Stomach (tissue), 19 donors: ENCODE measurements at places on chromosomes 11 and 22. TPM values are rescaled to one million over a fixed set of nuclear protein-coding genes. Genes with fewer than 3 reads are reported as not detected.
A peak's percentile ranks its signal among the peaks of the same experiment; 100 is the strongest.

DNA sequence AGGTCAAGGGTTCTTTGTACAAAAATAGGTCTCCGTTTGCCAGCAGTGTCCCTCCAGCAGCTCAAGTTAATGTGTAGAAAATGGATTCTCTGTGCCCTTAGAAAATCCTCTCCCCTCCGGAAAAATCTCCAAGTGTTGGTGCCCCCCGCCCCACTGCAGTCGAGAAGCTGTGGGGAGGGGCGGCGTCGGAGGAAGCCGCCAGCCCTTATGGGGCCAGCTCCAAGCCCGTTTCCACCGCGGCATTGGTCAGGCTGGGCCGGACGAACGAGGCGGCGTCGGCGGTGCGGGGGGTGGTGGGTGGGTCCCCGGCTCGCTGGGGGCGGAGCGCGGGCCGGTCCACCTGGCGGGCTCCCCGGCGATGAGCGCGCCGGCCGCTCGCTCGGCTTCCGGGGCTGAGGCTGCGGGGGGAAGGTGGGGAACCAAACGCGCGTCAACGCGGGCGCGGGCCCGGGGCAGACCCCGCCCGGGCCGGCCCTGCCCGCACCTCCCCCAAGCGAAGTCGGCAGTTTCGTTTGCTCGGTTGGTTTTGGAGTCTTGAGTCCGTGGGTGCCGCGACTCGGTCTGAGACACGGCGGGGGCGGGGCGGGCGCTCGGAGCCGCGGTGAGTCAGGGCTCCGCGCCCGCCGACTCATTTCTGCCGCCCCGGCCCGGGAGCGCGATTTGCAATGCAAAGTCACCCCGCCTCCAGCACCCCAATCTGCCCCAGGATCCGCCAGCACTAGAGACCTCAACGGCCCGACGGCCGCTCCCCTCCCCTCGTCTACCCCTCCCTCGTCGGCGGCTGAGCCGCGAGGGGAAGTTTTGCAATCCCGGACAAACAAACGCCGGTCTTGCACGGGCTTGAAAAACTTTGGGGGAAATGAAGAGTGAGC is 1.4 kb downstream of the ASCL2 start:
- peaks cover 44% of the 10 kb centered on the region for H3K4me1 ChIP-seq
- no peaks in the 10 kb centered on the region for H3K36me3 ChIP-seq
- peak overlapping the region; percentile 56 for H3K4me3 ChIP-seq
- DNase-seq, result peak; percentile 65

DNA sequence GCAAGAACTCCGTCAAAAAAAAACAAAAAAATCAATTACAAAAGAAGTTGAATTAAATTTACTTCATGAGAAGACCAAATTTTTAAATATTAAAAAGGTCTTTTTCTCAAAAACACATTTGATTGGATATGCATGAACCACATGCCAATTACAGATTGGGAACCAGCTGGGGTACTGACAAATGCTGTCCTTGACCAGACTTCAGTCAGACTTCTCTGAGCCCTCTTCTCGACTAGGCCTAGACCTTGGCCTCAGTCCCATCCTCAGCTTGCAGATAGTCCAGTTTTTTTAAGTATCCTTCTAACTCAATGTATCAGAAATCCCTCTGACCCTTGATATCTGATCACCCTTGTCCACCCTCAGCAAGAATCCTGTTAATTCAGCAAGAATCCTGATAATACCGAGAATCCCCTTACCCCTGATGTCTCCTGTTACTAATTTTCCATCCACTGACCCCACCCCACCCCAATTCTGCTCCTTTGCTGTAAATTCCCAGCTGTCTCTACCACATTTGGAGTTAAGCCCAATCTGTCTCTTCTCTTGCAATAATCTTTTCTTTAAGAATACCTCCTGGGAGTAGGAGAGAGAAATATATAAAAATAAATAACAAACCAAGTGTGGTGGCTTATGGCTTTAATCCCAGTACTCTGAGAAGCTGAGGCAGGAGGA is 30.9 kb downstream of the OR4D9 start:
- no peak for DNase-seq
- H3K27me3 ChIP-seq, result no peaks in the 10 kb centered on the region
- H3K4me3 ChIP-seq, result no peak overlapping the region
- H3K4me1 ChIP-seq, result peaks cover 6% of the 10 kb centered on the region

The OR5A1 gene
- not detected for total RNA-seq

- H3K27ac ChIP-seq, result no peak overlapping the region
- H3K36me3 ChIP-seq, result no peaks in the 10 kb centered on the region
- no peak overlapping the region for H3K4me3 ChIP-seq
- DNase-seq, result peak; percentile 28
- peaks cover 22% of the 10 kb centered on the region for H3K4me1 ChIP-seq
- no peaks in the 10 kb centered on the region for H3K27me3 ChIP-seq
Observed at GRCh38 chr11:78290293-78291176, 101.8 kb downstream of the USP35 start.

The ARRB1 gene
- total RNA-seq, result 52.5 TPM

DNA sequence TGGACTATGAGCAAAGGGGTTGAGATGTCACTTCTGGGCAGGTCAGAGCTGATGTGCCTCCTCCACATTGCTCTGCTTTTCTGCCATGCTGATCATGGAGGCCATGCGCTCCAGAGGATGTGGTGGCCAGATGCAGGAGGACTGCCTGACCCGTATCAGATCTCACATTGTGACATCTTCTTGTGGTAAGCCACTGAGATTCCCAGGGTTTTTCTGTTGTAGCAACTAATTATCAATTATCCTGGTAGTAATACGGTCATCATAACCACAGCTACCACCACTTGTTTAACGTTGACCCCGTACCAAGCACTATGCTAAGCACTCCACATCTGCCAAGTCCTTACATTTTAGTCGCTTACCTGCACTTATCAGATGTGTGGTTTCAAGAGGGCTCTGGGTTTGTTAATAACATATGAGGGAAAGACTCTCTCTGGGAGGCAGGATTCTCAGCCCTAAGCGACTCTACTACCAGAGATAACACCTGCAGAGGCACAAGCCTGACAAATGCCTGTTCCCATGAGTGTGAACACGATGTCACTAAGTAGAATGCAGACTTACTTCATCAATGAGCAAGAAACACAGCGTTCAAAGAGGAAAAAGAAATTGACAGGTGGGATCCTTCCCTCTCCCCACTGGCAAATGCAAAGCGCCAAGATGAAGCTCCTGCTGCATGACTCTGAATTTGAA is 63.6 kb upstream of the TIMP3 start:
- no peak overlapping the region for H3K4me3 ChIP-seq
- no peak for DNase-seq
- no peak overlapping the region for H3K27ac ChIP-seq
- no peaks in the 10 kb centered on the region for H3K27me3 ChIP-seq
- no peaks in the 10 kb centered on the region for H3K4me1 ChIP-seq

- H3K4me3 ChIP-seq, result no peak overlapping the region
- no peak for DNase-seq
- H3K27me3 ChIP-seq, result no peaks in the 10 kb centered on the region
- no peaks in the 10 kb centered on the region for H3K4me1 ChIP-seq
- H3K27ac ChIP-seq, result no peak overlapping the region
Observed at GRCh38 chr11:70153133-70153727, 49.9 kb upstream of the FADD start.

GRCh38 chr11:45732343-45732742 is 66.9 kb upstream of the CHST1 start:
- H3K4me1 ChIP-seq, result no peaks in the 10 kb centered on the region
- H3K27me3 ChIP-seq, result no peaks in the 10 kb centered on the region
- DNase-seq, result no peak

DNA sequence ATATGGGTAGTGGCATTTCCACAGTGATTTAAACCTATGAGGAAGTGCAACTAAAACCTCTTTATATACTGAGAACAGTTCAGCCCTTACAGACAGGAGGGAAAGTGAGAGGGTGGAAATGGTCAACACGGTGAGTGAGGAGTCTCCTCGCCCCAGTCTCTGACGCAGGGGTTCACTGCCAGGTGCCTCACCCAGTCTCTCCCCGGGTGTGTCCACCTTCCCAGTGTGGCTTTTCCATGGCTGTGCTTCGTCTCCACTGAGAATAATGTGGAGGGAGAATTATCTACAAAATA is 116.6 kb upstream of the TOP3B start:
- no peak overlapping the region for H3K27ac ChIP-seq
- no peak overlapping the region for H3K4me3 ChIP-seq
- H3K4me1 ChIP-seq, result no peaks in the 10 kb centered on the region
- H3K27me3 ChIP-seq, result no peaks in the 10 kb centered on the region
- DNase-seq, result no peak

GRCh38 chr11:76701294-76702040 is 30.9 kb upstream of the LRRC32 start:
- no peaks in the 10 kb centered on the region for H3K27me3 ChIP-seq
- no peaks in the 10 kb centered on the region for H3K4me1 ChIP-seq
- no peaks in the 10 kb centered on the region for H3K36me3 ChIP-seq
- H3K27ac ChIP-seq, result no peak overlapping the region

The P4HA3 gene
- total RNA-seq, result 0.87 TPM

The ZBED4 gene
- total RNA-seq, result 21.6 TPM

- no peak overlapping the region for H3K4me3 ChIP-seq
- H3K27me3 ChIP-seq, result no peaks in the 10 kb centered on the region
- H3K36me3 ChIP-seq, result no peaks in the 10 kb centered on the region
Observed at GRCh38 chr22:26891429-26891828, 234.0 kb downstream of the MIAT start.

DNA sequence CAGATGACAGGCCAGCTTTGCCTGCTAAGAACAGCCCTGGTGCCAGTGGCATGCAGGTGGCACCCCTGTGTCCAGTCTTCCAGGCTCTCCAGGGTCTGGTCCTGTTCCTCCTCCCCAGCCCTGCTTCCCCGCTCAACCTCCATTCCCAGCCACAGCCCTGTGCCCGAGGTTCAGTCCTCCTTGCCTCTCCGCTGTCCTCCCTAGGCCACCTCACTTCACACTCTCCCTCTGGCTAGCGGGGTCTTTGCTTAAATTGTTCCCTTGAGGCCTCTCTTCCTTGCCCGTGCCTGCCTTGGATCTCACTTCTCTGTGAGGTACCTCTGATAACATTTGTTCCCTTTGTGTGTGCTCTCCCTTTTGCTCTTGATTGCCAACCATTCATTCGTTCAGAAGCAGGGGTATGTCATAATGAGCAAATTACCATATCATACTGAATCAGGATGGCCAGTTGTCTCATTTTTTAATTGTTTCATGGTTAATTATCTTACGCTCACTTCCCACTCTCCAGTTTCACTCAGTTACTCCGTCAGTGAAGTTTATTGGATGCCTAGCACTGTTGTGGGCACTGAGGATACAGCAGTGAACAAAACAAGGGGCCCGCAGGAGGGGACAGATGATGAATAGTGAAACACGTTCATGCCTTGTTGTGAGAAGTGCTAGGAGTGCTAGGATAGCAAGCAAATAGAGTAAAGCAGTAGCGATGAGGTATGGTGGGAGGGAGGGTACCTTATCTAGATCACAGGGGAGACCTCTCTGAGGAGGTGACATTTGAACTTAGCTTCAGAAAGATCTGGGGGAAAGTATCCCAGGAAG is 7.4 kb downstream of the BMAL1 start:
- no peaks in the 10 kb centered on the region for H3K36me3 ChIP-seq
- DNase-seq, result no peak
- H3K4me1 ChIP-seq, result peaks cover 39% of the 10 kb centered on the region
- no peaks in the 10 kb centered on the region for H3K27me3 ChIP-seq
- no peak overlapping the region for H3K4me3 ChIP-seq
- no peak overlapping the region for H3K27ac ChIP-seq

GRCh38 chr11:44992181-44992582 is 41.5 kb upstream of the TP53I11 start:
- no peak overlapping the region for H3K27ac ChIP-seq
- no peaks in the 10 kb centered on the region for H3K36me3 ChIP-seq
- H3K4me1 ChIP-seq, result no peaks in the 10 kb centered on the region
- no peak overlapping the region for H3K4me3 ChIP-seq

GRCh38 chr11:117992136-117992535 is 5.9 kb downstream of the IL10RA start:
- H3K27me3 ChIP-seq, result peaks cover 21% of the 10 kb centered on the region
- no peak for DNase-seq
- H3K4me3 ChIP-seq, result no peak overlapping the region
- no peaks in the 10 kb centered on the region for H3K4me1 ChIP-seq

- DNase-seq, result no peak
- H3K36me3 ChIP-seq, result no peaks in the 10 kb centered on the region
- no peak overlapping the region for H3K4me3 ChIP-seq
- H3K27ac ChIP-seq, result peak overlapping the region; percentile 64
- no peaks in the 10 kb centered on the region for H3K27me3 ChIP-seq
- H3K4me1 ChIP-seq, result peaks cover 16% of the 10 kb centered on the region
Observed at GRCh38 chr22:38163844-38164550, 17.6 kb downstream of the PLA2G6 start.

GRCh38 chr11:61139387-61139786 is 21.8 kb downstream of the VPS37C start:
- no peak overlapping the region for H3K4me3 ChIP-seq

The RFPL2 gene
- not detected for total RNA-seq

The USP2 gene
- total RNA-seq, result 17.4 TPM

The TNNI2 gene
- not detected for total RNA-seq

GRCh38 chr11:2694995-2695939 is 4.5 kb downstream of the KCNQ1OT1 start:
- no peaks in the 10 kb centered on the region for H3K27me3 ChIP-seq
- no peak overlapping the region for H3K4me3 ChIP-seq
- peaks cover 5% of the 10 kb centered on the region for H3K36me3 ChIP-seq
- peaks cover 45% of the 10 kb centered on the region for H3K4me1 ChIP-seq

DNA sequence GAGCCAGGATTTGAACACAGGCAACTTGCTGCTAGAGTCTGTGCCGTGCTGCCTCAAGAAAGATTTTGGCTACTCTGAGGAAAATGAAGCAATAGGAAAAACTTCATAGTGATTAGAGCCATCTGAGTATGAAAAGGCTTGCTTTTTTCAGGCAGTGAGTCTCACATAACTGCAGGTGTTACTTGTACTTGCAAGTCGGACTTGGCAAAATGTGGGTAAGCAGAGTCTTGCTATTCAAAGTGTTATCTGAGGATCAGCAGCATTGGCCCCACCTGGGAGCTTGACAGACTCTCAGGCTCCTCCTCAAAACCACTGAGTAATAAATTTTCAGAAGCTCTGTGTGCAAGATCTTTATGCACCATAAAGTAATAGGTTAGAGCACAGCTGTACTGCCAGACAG is 18.1 kb downstream of the RNF141 start:
- DNase-seq, result no peak
- peaks cover 12% of the 10 kb centered on the region for H3K36me3 ChIP-seq
- no peak overlapping the region for H3K4me3 ChIP-seq
- no peaks in the 10 kb centered on the region for H3K27me3 ChIP-seq

The AAMDC gene
- 2.9 TPM for total RNA-seq

- no peaks in the 10 kb centered on the region for H3K4me1 ChIP-seq
- H3K27ac ChIP-seq, result no peak overlapping the region
Observed at GRCh38 chr22:43081968-43082367, 7.2 kb downstream of the TTLL1 start.

GRCh38 chr22:26168939-26169314 is 335 bp upstream of the SEZ6L start:
- no peak overlapping the region for H3K27ac ChIP-seq
- peaks cover 9% of the 10 kb centered on the region for H3K4me1 ChIP-seq
- H3K27me3 ChIP-seq, result peaks cover 51% of the 10 kb centered on the region
- no peaks in the 10 kb centered on the region for H3K36me3 ChIP-seq
- H3K4me3 ChIP-seq, result peak overlapping the region; percentile 46
